ENCODE measurements at places on chromosomes 12 and 14.

DNA sequence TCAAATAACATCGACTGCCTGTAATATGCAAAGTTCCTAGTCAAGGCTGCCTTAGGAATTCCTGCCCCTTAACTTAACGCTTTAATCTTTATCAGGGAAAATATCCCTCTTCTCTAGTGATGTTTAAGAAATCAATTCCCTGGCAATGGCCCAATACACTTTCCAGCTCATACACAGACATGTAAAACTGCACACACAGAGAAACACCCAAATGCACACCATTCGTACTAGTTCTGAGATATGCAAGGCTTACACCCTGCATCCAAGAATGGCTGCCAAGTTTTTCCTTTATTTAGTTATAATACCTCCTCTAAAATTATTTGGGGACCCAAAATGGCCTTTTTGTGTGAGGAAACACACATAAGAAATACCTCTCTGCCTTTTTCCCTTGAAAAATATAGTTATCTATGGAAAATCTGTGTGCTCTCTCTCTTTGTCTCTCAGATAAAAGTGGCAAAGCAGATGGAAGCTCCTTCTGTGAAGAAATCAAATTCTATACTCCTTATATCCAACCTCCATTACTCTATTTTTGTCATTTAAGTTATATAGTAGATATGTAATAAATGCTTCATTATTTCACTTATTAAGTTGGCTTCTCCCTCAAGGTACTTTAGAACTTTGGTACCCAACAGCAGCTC, 120.0 kb upstream of the MDM1 start:
- DNase-seq: no peak

- DNase-seq: no peak
Measured at GRCh38 chr12:113465808-113466453, 5.7 kb downstream of the LHX5 start.

GRCh38 chr14:91283666-91284065, 39.2 kb upstream of the GPR68 start:
- no peak for DNase-seq

- no peak for DNase-seq
Measured at GRCh38 chr14:90837355-90837754, 21.1 kb upstream of the TTC7B start.

DNA sequence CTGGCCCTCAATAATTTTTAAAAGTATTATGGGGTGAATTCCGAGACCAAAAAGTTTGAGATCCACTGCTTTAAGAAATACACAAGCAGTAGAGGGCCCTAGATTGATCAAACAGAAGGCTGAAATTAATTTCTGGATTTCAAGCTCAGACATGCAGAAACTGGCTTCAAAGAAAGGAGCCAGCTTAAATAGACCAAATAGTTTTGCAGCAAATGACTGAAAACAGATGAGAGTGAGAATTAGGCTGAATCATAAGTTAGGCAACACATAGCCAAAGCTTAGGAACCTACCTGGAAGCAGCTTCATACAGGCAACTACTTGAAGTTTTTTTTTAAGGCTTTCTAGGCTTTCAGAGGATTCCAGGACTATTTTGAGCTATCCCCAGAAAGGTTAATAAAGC, 12.4 kb downstream of the ATF7 start:
- DNase-seq: no peak

DNA sequence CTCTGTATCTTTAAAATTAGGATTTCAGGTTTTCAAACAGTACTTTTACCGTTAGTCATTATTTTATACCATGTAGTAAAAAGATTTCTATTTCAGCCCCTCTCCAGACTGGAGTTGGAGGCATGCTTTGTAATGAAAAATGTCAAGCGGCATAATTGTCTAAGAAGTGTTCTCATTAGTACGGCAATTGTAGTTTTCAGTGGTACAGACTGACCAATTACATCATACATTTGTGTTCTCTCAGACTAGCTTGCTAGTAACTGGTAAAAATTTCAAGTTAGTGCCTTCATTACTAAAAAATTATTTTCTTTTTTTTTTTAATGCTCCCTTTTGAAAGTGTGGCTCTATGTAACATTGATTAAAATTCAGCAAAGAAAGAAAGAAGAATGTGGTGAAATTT, 4.5 kb downstream of the USP30 start:
- no peak for DNase-seq

DNA sequence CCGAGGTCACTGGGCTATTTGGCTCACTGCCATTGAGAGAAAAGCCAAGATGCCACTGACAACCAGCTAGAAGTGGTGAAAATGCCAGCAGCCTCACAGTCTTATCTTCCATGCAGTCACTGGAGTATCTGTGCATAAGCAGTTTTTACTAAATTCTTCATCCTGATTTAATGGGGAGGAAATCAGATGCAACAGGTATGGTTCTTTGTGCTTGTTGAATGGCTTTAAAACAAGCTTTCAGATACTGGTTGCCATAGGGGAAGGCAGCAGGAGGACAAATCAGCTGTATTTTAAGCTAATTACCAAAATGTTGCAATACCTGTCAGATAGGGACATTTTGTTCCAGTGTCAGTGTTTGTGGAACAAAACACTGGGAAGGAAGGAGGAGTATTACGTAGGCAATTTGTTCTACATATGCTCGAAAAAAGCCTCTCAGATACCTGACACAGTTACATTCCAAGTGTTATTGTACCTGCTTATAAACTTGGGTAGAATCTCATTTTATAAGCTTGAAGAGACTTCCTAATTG, 54.1 kb upstream of the ARHGAP5 start:
- DNase-seq: no peak
